M059J (cell line): ENCODE measurements at places on chromosomes 5 and 9. TPM values are rescaled to one million over a fixed set of nuclear protein-coding genes. Genes with fewer than 3 reads are reported as not detected.

The OBP2B gene
- not detected in 2 replicates for total RNA-seq

The WDR38 gene
- not detected in 2 replicates for total RNA-seq

The GABRA6 gene
- total RNA-seq, result not detected in 2 replicates

The PCDHA4 gene
- not detected in 2 replicates for total RNA-seq

The LHX3 gene
- not detected in 2 replicates for total RNA-seq

The GDF9 gene
- total RNA-seq, result not detected in 2 replicates
